ENCODE measurements at places on chromosomes 2 and 18.

GRCh38 chr2:128732976-128733431, 414.3 kb upstream of the HS6ST1 start:
- DNase-seq: peak; percentile 89

GRCh38 chr2:197240421-197241041, 70.0 kb downstream of the ANKRD44 start:
- no peak for DNase-seq

DNA sequence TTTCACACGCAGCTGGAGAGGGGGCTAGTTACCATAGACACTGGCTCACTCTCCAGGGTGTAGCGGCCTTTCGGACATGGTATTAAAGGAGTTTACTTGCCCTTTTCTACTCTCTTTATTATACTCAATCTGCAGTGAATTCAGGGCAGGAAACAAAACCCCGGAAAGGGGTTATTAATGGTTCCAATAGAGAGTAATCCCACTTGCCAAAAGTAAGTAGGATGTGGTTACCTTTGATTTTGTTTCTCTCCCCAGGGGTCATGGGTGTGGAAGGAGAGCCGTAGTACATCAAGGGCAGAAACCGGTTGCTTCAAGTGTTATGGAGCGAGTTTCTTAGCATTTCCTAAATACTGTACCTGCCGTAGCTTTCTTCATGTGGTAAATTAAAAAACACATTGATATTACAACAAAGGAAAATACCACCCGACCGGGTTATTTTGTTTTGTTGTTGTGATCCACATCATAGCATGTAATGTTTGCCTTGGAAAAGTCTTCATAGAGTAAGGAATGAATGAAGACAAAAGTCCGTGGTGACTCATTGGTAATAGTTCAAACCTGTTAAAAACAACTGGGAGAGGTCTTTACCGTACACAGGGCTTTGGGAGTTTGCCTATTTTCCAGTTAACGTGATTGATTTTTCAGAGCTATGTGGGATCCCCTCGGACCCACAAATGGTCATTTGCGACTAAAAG, 71.5 kb downstream of the SLC4A3 start:
- no peak for DNase-seq

- DNase-seq: no peak
Observed at GRCh38 chr2:28639836-28640235, 111.8 kb upstream of the PPP1CB start.

GRCh38 chr2:205688417-205689200, 6.3 kb downstream of the NRP2 start:
- no peak for DNase-seq

GRCh38 chr2:65716698-65717097, 284.3 kb upstream of the SPRED2 start:
- DNase-seq: no peak

GRCh38 chr18:52343138-52343537, 3.1 kb downstream of the DCC start:
- peak; percentile 18 for DNase-seq

DNA sequence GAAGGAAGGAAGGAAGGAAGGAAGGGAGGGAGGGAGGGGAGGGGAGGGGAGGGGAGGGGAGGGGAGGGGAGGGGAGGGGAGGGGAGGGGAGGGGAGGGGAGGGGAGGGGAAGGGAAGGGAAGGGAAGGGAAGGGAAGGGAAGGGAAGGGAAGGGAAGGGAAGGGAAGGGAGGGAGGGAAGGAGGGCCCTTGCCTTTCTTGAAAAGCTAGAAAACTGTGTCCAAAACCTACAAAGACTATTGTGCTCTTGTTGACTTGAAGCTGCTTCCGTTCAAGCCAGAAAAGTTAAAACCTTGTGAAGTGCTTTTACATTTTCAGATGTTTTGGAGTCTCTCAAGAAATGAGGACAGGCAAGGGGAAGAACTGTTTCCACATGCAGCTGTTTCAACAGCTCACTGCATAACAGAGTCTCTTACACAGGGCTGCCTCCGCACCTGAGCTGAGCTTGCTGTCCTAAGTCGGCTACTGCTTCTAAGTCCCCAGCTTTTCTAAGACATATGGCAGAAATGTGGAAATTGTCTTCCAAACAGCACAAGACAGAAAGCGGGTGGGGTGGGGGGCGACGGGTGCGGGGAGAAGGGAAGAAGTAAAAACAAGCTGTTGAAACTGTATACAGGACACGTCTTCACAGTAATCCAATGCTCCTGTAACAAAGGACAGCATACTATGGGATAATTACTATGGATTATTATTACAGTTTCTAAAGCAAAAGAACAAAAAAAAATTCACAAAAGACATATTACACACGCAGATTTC, 46.1 kb downstream of the BCL11A start:
- no peak for DNase-seq

GRCh38 chr2:237299906-237300305, 114.1 kb downstream of the COL6A3 start:
- DNase-seq: peak; percentile 95

GRCh38 chr18:5895299-5895875, at the start of gene TMEM200C:
TSS of gene TMEM200C (minus strand) at chr18:5895522. CDS start at chr18:5892063, 3,459 bp downstream.
- DNase-seq: peak; percentile 35

Data from foreskin fibroblast (primary cell).